Smooth muscle cell of trachea (primary cell): ENCODE measurements at places on chromosomes 6 and 20. TPM values are rescaled to one million over a fixed set of nuclear protein-coding genes. Genes with fewer than 3 reads are reported as not detected.

The NRSN1 gene
- not detected in 2 replicates for total RNA-seq

The MRPS18B gene
- total RNA-seq: 56.9 and 72.3 TPM in 2 replicates

The SHLD1 gene
- 0.50 and 2.2 TPM in 2 replicates for total RNA-seq

The MARCKS gene
- 104 and 133 TPM in 2 replicates for total RNA-seq

The SMLR1 gene
- not detected in 2 replicates for total RNA-seq

The ARHGAP40 gene
- total RNA-seq: not detected in 2 replicates

The DEFB124 gene
- not detected in 2 replicates for total RNA-seq

The PLCB4 gene
- total RNA-seq: 9.3 and 12.2 TPM in 2 replicates

The EYA4 gene
- total RNA-seq: 26.2 and 29.9 TPM in 2 replicates

The MDN1 gene
- total RNA-seq: 22.7 and 22.8 TPM in 2 replicates

The CD40 gene
- 2.6 and 8.8 TPM in 2 replicates for total RNA-seq

The MAD2L1BP gene
- 30.4 and 42.2 TPM in 2 replicates for total RNA-seq

The VGLL2 gene
- not detected in 2 replicates for total RNA-seq

The FAM184A gene
- total RNA-seq: 0.29 and 0.50 TPM in 2 replicates

The SLC22A3 gene
- 0.17 and 0.58 TPM in 2 replicates for total RNA-seq

The FAM83C gene
- total RNA-seq: not detected in 2 replicates

The UNC93A gene
- total RNA-seq: not detected in 2 replicates

The ATXN1 gene
- total RNA-seq: 36.7 and 37.8 TPM in 2 replicates

The RNF144B gene
- 1.0 and 1.2 TPM in 2 replicates for total RNA-seq

The NMBR gene
- not detected in 2 replicates for total RNA-seq

The COL12A1 gene
- total RNA-seq: 506 and 524 TPM in 2 replicates

The MDFI gene
- total RNA-seq: 0.17 TPM in 1 of 2 replicates, not detected in the other

The SOBP gene
- 8.8 and 13.7 TPM in 2 replicates for total RNA-seq

The CPNE1 gene
- 180 and 195 TPM in 2 replicates for total RNA-seq

The ANKRD66 gene
- total RNA-seq: not detected in 2 replicates

The CPXM1 gene
- under 0.01 and 0.83 TPM in 2 replicates for total RNA-seq

The RCAN2 gene
- total RNA-seq: 2.2 and 6.3 TPM in 2 replicates

The RIPPLY2 gene
- total RNA-seq: 0.29 and 0.66 TPM in 2 replicates
